ENCODE measurements at places on chromosomes 2 and 18.

DNA sequence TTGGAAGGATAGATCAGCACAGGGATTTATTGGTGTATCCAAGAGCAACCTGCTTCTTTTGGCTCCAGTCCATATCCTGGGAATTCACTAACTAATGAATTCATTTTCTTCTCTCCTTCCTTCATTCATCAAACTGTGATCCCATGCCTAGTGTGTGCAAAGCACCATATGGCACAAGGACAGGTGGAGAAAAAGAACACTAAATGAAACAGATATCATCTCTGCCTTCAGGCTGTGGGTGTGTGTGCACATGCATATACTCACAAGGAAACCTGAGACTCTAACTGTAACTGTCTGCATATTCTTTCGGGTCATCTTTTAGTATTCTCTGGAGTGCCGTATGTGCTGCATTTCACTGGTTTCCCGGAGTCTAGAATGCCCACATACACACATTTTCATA, 20.2 kb downstream of the TNP1 start:
- H3K27ac ChIP-seq: no peak overlapping the region
- H3K4me3 ChIP-seq: no peak overlapping the region
- no peaks in the 10 kb centered on the region for H3K36me3 ChIP-seq
- DNase-seq: no peak
- H3K27me3 ChIP-seq: no peaks in the 10 kb centered on the region

DNA sequence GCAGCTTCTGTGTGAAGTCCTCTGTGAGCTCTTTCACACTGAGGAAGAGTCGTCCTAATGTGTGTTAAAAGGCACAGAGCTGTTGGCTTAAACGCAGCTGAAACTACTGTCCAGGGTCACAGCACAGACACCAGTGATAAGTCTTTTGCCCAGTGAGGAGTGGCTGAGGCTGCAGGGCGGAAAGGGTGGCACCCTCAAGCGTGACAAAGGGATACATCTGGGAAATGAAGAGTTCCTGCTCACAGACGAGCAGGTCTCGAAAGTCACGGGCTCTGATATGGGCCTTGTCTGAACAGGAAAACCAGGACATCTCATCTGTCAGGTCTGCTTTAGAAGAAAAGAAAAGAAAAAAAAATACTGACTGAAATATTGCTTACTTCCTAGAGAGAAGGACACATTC, 36.5 kb downstream of the TGIF1 start:
- no peaks in the 10 kb centered on the region for H3K36me3 ChIP-seq
- no peaks in the 10 kb centered on the region for H3K27me3 ChIP-seq

GRCh38 chr2:240319855-240320203, 115.6 kb upstream of the GPC1 start:
- H3K27ac ChIP-seq: no peak overlapping the region
- no peak for DNase-seq
- H3K36me3 ChIP-seq: no peaks in the 10 kb centered on the region
- no peaks in the 10 kb centered on the region for H3K4me1 ChIP-seq
- H3K4me3 ChIP-seq: no peak overlapping the region

DNA sequence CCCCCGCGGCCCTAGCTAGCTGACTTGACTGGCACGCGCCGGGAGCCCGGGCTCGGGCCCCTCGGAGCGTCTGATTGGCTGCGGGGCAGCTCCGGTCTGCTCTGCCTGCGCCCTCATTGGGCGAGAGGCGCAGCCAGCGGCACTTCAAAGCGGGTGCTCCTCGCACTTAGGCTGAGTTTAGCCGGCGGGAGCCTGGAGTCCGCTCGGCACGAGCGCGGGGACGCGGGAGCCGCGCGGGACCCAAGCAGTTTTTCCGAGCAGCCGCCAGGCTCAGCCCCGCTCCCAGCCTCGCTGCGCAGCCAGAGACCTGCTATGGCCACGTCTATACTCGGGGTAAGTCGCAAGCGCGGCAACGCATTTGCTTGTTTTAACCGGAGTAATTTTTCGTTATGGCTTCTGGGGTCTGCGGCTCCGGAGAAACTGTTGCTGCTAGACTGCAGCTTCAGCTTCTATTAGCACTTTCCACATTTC, at the start of gene SP9:
Gene SP9, plus strand, starts transcription at position 174 of the 471 bp plus-strand sequence. Its CDS starts 139 bp downstream, at position 313.
- peak; percentile 34 for DNase-seq
- H3K27me3 ChIP-seq: peaks cover 100% of the 10 kb centered on the region
- H3K27ac ChIP-seq: no peak within 1 kb of the TSS
- H3K4me1 ChIP-seq: peaks cover 19% of the 10 kb centered on the region
- no peak within 1 kb of the TSS for H3K4me3 ChIP-seq

- DNase-seq: no peak
- no peak overlapping the region for H3K4me3 ChIP-seq
- H3K36me3 ChIP-seq: no peaks in the 10 kb centered on the region
- H3K27me3 ChIP-seq: no peaks in the 10 kb centered on the region
- H3K4me1 ChIP-seq: no peaks in the 10 kb centered on the region
- no peak overlapping the region for H3K27ac ChIP-seq
Observed at GRCh38 chr18:13429884-13430510, 211.4 kb downstream of the LDLRAD4 start.

GRCh38 chr2:112680666-112681101, 34.9 kb downstream of the SLC20A1 start:
- no peaks in the 10 kb centered on the region for H3K36me3 ChIP-seq
- no peaks in the 10 kb centered on the region for H3K4me1 ChIP-seq
- H3K27me3 ChIP-seq: no peaks in the 10 kb centered on the region
- H3K27ac ChIP-seq: no peak overlapping the region
- no peak overlapping the region for H3K4me3 ChIP-seq

DNA sequence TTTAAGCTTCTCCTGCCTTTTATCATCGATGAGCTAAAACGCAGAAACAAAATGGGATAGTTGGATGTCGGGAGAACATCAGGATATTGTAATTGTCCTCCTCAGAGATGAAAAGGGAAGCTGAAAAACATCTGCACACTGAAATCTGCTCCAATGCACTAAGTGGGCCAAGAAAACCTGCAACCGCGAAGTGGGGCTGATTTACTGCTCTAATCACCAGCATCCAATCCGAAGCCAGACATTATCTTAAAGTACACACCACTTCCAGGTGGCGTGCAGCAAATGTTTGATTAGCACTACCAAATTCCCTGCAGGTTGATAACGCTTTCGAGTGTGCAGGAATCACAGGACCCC, 230.3 kb upstream of the SLC14A2 start:
- DNase-seq: no peak
- no peak overlapping the region for H3K27ac ChIP-seq
- H3K4me3 ChIP-seq: no peak overlapping the region
- H3K36me3 ChIP-seq: no peaks in the 10 kb centered on the region
- no peaks in the 10 kb centered on the region for H3K27me3 ChIP-seq
- H3K4me1 ChIP-seq: no peaks in the 10 kb centered on the region

- H3K36me3 ChIP-seq: no peaks in the 10 kb centered on the region
- no peak overlapping the region for H3K4me3 ChIP-seq
- H3K4me1 ChIP-seq: no peaks in the 10 kb centered on the region
- H3K27ac ChIP-seq: no peak overlapping the region
- DNase-seq: no peak
Observed at GRCh38 chr18:63480476-63480875, 3.7 kb downstream of the SERPINB5 start.

DNA sequence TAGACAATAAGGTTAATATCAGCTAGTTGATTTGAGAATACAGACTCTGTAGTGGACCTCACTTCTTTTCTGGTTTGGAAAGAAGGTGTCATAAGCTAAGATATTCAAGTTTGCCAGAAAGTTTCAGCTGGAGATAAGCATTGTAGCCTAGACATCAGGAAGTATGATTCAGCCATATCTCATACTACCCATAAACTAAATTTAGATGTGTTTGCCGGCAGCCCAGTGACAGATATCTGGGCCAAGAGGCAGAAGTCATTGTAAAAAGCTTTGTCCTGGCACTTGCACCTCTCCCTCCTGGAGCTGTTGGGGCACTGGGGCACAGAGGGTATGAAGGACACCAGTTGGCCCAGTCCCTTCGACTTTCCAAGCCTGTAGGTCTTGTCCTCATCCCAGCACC, 128.0 kb downstream of the EPHA4 start:
- peak; percentile 17 for DNase-seq
- no peak overlapping the region for H3K4me3 ChIP-seq
- H3K4me1 ChIP-seq: peaks cover 5% of the 10 kb centered on the region
- H3K27ac ChIP-seq: no peak overlapping the region
- H3K36me3 ChIP-seq: no peaks in the 10 kb centered on the region

DNA sequence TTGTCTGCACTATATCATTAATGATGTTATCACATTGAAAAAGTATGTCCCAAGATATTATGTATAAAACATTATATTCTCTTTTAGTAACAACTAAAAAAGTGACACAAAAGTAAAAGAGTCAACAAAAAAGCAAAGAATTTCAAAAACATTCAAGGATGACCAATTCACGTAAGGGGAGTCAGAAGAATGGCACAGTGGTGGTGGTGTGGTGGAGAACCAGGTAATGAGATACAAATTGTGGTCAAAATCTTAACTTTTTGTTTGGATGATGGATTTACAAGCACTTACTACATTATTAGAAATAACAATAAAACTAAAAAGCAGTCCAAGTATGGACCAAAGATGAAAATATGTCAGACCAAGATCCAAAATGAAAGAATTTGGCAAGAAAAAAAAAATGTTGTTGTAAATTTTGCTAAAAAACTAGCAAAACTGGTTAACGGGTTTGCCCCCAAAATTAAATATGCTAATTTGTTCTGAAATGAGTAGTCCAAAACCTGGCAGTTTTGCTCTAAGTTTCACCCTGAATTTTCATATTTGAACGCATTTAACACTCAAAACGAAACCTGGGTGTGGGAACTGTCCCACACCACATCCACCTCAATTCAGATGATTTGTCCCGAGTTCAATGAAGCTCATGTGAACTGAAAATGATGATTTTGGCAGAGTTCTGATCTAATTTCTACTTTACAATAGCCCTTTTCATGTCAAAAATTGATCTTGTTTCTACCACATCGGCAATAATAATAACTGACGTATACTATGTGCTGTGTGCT, 135.8 kb downstream of the IKZF2 start:
- H3K27me3 ChIP-seq: no peaks in the 10 kb centered on the region
- H3K27ac ChIP-seq: no peak overlapping the region
- H3K36me3 ChIP-seq: no peaks in the 10 kb centered on the region
- H3K4me1 ChIP-seq: no peaks in the 10 kb centered on the region

- no peak for DNase-seq
- H3K36me3 ChIP-seq: no peaks in the 10 kb centered on the region
- H3K27ac ChIP-seq: no peak overlapping the region
- no peaks in the 10 kb centered on the region for H3K4me1 ChIP-seq
- H3K4me3 ChIP-seq: no peak overlapping the region
Observed at GRCh38 chr18:51724790-51725721, 527.6 kb upstream of the MEX3C start.

Data from transverse colon (tissue), 4 donors.